ENCODE measurements at places on chromosomes 3 and 15. TPM values are rescaled to one million over a fixed set of nuclear protein-coding genes. Genes with fewer than 3 reads are reported as not detected.

GRCh38 chr15:101258238-101259144 is 6.6 kb upstream of the CHSY1 start:
- DNase-seq = peak; percentile 62

GRCh38 chr15:22811640-22812039 is 25.2 kb downstream of the NIPA1 start:
- DNase-seq = peak; percentile 53

DNA sequence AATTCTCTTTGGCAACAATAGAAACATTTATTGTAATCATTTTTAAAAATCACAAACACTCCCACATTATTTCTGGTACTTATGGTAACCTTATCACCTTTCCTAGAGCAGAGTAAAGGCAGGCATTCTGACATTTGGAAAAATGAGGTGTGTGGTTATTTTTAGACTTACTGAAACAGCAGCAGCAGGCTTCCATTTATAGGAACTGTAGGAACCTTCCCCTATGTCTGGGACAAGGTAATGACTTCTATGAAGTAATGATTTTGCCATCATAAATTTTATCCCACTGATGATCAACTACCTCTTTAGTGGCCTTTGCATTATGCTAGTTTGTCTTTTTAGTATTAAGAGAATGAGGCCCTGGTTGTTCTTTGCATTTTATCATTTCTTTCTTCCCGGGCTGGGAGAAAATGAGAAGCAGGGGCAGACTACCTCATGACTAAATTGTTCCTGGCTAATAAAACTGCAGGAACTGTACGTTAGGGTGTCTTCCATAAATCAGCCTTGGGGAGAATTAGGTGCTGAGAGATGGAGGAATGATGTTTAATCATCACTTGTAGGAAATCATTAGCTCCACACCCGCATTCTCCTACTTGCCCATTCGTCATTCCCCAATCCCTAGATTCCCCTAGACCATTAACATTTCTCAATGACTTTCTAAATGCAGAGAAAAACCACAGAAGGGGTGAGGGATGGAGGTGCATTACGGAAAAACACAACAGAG is 680.3 kb downstream of the AGBL1 start:
- no peak for DNase-seq

DNA sequence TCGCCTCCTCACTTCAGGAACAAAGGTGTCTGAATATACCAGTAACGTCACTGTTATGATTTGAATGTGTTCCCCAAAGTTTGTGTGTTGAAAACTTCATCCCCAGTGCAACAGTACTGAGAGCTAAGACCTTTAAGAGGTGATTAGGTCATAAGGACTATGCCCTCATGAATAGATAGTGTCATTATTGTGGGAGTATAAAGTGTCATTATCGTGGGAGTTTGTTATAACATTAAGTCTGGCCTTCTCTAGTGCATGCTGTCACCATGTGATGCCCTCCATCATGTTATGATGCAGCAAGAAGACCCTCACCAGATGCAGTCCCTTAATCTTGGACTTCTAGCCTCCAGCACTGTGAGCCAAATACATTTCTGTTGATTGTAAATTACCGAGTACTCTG is 53.7 kb upstream of the TLE3 start:
- no peak for DNase-seq

Gene KCNMB3
- 0.89 TPM for total RNA-seq
